ENCODE measurements at places on chromosomes 4 and X.

DNA sequence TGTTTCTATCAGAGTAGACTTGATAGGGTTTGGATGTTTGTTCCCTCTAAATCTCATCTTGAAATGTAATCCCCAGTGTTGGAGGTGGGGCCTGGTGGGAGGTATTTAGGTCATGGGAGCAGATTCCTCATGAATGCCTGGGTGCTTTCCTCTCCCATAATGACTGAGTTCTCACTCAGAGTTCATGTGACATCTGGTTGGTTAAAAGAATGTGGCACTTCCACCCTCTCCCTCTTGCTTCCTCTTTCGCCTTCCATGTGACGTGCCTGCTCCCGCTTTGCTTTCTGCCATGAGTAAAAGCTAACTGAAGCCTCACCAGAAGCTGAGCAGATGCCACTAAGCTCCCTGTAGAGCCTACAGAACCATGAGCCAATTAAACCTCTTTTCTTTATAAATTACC is 47.3 kb upstream of the SRPX start:
- DNase-seq = no peak

- DNase-seq = no peak
Measured at GRCh38 chrX:24877854-24878650, 137.7 kb downstream of the ARX start.

DNA sequence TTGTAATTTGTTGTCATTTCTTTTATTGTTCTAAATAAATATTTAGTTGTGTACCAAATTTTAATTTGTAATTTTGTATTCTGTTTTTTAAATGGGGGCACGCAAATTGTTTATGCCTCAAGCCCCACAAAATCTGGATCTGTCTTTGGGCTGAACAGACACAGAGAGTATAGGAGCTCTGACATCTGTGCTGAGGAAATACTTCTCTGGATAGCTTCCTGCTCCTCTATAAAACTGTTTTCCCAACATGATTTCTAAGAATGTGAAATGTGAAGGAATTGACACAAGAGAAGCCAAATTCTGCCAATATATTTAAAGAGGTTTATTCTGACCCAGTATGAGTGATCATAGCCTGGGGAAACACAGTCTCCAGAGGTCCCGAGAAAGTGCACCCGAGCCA is 93.0 kb downstream of the IL13RA2 start:
- DNase-seq = no peak

DNA sequence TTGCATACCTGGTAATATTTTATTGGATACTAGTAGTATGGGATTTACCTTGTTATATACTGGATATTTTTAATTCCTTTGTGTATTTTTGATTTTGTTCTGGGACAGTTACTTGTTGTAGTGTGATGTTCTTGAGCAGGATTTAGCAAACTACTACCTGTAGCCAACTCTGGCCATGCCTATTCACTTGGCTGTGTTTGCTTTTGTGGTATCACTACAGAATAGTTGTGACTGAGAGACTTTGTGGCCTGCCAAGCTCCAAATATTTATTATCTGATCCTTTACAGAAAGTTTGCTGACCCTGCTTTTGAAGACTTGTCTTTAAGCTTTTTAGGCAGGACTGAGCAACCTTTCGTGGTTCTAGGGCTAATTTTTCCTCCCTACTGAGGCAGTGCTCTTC is 17.8 kb downstream of the ZCCHC4 start:
- DNase-seq = peak; percentile 30

DNA sequence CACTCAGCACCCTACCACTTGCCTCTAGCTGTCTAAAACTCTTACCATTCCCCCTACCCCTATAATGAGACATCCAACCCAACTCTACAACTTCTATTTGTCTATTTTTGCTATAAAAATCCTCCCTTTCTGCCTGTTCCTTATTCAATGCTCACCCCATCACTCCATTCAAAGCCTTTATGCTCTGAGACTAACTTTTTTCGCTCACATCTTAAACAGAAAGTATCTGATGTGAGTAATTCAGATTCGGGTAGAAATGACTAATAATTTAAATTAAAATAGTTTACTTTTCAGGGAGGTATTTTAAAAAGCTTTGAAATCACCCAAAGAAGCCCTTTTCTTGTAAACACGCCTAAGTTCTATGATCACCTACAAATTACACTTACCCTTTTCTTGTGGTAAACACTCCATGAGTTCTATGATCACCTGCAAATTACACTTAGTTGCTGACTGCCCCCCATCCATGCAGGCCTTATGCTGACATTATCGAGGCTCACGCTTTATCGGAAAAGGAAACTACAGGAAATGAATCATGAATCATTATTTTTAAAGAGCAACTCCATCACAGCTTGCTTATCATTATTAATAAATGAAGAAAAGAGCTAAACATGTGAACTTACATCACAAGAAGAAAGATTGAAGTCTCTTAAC is 168.7 kb upstream of the PPP1R2C start:
- no peak for DNase-seq

All from hematopoietic multipotent progenitor cell treated with erythropoietin and hydrocortisone succinate and interleukin-3 and kit ligand, for 8 days (in vitro differentiated cells).